ENCODE measurements at places on chromosomes 5 and 9. TPM values are rescaled to one million over a fixed set of nuclear protein-coding genes. Genes with fewer than 3 reads are reported as not detected.

DNA sequence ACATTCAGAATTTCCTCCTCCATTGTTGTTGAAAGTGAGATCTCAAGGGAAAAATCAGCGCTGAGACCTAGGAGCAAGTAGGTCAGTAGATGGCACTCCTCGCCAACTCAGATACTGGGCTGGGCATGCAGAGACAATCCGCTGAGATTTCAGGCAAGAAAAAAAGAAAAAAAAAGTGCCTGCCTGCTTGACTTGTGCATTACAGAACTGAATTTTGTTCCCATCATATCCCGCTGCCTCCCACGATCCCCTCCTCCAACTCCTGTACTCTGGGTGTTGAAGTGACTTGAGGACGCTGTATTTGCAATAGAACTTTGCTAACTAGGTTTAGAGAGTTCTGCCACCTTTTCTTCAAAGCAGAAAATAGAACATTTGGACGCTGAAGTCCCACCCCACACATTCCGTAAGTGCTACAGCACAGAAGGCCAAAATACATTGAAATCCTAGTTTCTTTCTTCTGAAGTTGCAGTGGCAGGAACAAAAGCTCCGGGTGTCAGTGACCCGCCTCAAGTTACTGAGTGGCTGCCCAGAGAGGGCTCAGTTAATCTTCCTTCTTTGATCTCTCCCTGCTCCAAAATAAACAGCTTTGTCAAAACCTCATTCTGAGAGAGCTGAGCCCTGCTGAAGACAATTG is 265.8 kb downstream of the MLLT3 start:
- H3K27me3 ChIP-seq, result no peaks in the 10 kb centered on the region
- peak overlapping the region; percentile 42 for H3K27ac ChIP-seq
- H3K4me3 ChIP-seq, result peak overlapping the region; percentile 1
- peaks cover 49% of the 10 kb centered on the region for H3K4me1 ChIP-seq

DNA sequence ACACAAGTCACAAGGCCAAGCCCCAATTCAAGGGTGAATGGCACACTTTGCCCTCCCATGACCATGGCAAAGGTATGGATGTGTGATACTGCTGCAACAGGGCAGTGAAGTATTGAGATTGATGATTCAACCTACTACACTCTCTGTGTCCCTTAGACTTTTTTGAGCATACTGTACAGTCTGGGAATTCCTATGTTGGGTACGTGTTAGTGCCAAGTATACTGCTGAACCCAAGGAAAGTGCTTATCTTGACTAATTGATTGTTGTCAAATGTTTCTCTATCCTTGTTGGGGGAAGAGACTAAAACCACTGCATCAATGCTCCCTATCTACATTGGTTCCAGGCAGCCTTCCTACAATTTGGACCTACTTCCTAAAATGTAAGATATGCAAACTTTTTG is 93.7 kb downstream of the NDFIP1 start:
- H3K27ac ChIP-seq, result no peak overlapping the region
- no peaks in the 10 kb centered on the region for H3K36me3 ChIP-seq
- no peaks in the 10 kb centered on the region for H3K4me1 ChIP-seq
- no peak for DNase-seq
- H3K4me3 ChIP-seq, result no peak overlapping the region
- H3K27me3 ChIP-seq, result no peaks in the 10 kb centered on the region

RBM18 gene
- total RNA-seq, result 10.6 TPM

NEUROG1 gene
- total RNA-seq, result not detected

CMYA5 gene
- 3,497 TPM for total RNA-seq
